ENCODE measurements at places on chromosomes 5 and 9. TPM values are rescaled to one million over a fixed set of nuclear protein-coding genes. Genes with fewer than 3 reads are reported as not detected.

The MCC gene
- 79.3 TPM for total RNA-seq

GRCh38 chr5:82863266-82863665, 213.9 kb downstream of the TMEM167A start:
- DNase-seq: no peak

The TEX48 gene
- total RNA-seq: not detected

GRCh38 chr9:31774571-31774970, 609.9 kb upstream of the ACO1 start:
- DNase-seq: no peak

The C9 gene
- total RNA-seq: not detected

DNA sequence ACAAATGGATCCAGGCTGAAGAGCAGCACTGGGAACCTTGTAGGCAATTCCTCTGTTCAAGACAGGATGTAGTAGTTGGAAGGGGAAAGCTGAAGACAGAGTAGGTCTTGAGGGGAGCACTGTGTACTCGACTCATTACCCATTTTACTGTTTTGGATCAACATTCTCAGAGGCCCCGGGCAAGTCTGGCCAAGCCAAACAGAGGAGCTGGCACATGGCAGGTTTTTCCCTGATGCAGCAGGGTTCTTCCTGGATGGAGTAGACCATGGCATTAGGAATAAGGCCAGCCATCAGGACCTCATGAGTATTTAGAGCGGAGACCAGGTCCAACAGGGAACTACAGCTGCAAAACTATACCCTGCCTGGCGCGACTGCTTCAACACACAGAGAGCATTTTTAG, 4.4 kb downstream of the SVEP1 start:
- DNase-seq: no peak

GRCh38 chr9:86485359-86485758, 131.1 kb upstream of the TUT7 start:
- no peak for DNase-seq

DNA sequence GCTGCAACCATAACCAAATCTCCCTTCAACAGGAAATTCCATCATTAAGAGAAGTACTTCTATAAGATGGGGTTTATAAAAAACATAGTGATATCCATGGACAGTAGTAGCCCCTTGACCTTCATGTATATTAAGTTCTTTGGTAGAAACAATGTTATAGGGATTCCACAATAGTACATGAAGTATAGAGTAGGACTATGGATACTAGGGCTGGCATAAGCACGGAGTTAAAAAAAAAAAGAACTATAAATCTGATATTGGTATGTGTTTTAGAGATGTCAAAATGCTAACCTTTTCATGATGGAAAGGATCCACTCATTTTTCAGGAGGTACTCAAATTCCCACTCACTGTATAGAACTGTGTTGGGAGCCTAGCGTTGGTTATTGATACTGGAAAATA, 337.6 kb downstream of the FGF10 start:
- no peak for DNase-seq

- DNase-seq: no peak
These were observed 26.7 kb downstream of the LNPEP start for GRCh38 chr5:96962540-96962991.

DNA sequence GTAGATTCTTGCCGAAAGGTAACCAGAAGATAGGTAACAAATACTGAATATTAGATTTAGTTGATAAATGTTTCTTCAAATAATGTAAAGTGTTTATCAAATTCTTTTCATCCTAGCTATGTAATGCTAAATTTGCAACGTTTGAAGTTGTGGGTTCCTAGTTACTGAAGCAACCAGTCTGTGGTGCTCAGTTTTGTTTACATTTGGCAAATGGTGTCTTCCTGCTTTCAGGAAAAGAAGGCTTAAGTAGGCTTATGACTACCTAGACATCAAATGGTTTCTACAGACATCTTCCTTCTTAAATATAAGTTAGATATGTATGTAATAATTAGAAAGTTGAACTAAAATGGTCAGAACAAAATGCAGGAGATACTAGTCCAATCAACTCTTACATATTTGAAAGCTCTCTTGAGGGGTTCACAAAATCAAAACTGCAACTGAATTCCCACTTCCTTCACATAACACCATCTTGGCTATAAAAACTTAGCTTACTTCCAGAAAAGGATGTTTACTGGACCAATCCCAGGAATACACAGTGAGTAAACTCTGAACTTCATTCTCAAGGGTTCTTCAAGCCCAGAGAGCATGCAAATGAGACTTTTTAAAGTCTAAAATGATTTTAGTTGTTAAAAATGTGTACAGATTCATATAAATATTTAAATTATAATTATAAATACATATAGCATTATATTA, 125.7 kb upstream of the ITGA1 start:
- DNase-seq: no peak

The TGFBR1 gene
- total RNA-seq: 14.8 TPM

DNA sequence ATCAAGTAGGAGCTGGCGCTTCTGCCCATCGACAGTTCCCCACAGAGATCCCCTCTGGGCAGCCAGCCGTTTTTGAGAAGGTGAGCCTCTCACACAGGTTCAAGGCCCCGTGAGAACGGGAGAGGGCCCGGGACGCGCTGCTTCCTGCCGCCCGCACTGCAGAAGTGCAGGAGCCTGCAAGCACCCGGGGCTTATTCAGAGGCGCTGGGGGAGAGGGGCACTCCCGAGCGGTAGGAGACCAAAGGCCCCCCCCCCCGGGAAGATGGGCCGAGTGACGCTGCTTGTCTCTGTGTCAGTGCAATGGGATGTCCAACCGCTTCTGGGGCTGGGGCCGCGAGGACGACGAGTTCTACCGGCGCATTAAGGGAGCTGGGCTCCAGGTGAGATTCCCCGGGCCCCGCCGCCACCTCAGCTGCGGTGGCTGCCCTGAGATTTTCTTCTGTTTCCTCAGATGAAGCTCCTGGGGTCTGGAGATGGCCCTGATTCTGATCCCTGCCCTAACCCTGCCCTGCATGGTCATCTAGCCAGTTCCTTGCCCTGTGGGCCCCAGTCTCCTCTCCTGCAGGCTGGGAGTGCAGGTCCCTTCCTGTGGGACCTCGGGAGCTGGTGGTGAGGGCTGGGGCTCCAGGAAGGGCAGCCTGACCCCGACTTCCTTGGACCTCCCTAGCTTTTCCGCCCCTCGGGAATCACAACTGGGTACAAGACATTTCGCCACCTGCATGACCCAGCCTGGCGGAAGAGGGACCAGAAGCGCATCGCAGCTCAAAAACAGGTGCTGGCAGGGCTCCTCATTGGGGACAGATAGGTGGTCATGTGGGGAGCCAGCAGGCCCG, 8.5 kb downstream of the B4GALT7 start:
- no peak for DNase-seq

DNA sequence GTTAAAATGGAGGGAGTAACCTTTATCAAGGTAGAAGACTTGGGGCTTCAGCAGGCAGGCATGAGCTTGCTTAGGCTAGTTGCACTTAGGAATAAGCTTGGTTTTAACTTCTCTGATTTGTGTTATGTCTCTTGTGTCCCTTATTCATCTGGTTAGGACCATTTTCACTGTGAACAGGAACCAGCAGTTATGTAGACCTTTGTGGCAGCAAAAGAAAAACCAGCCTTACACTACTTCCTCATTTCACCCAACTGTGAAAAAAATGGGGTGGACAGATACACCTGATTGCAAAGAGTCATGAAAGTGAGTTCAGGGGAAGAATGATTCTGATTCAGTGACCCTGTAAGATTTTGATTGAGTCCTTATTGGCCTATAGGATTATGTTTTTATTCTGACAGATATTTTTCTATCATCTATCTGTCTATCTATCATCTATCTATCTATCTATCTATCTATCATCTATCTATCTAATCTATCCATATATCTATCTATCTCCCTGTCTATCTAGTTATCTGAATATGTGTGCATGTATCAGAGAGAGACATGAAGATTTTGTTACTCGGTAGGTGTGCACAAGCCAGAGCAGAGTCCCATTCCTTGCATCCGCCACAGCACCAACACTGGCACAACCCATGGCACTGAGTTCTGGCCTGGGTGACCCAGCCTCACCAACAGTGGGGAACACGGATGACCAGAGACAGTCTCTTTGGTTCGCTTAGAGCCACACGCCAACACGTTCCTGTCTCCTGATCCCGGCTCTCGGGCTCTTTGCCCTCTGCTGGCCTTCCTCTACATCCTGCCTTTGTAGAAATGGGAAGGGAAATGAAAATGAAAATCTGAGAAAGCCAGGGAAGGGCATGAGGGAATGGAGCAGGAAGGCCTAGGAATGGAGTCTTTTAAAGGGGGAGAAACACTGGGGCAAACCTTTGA, 1.3 kb upstream of the ZNF366 start:
- no peak for DNase-seq

- no peak for DNase-seq
These were observed 38.4 kb downstream of the RCL1 start for GRCh38 chr9:4831119-4831518.

The SPATA31E1 gene
- not detected for total RNA-seq

DNA sequence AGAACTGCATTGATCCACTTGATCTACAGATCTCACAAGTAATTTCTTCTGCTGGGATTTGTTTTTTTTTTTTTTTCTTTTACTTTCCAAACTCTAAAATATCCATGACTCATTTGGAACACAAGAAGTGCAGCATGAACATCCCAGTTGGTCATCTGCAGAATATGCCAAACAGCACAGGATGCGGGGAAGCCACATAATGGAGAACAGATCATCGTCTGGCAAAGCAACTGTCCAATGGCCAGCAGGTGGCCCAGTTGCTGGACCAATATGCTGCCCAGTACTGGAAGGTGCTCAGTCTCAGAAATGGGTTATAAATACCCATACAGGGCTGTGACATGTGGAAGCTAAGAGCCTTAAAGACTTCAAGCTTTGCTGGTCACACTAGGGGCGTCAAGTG, 221.3 kb upstream of the TAS2R1 start:
- DNase-seq: no peak

The PCDHGB5 gene
- total RNA-seq: 13.3 TPM

GRCh38 chr5:41508186-41508585, 2.2 kb downstream of the PLCXD3 start:
- DNase-seq: no peak

GRCh38 chr9:126661521-126662251, 48.0 kb downstream of the LMX1B start:
- no peak for DNase-seq

- DNase-seq: no peak
These were observed 285.8 kb upstream of the MEF2C start for GRCh38 chr5:89168766-89169165.

GRCh38 chr9:104386425-104387069, 117.5 kb upstream of the OR13F1 start:
- no peak for DNase-seq

The WNT8A gene
- not detected for total RNA-seq

DNA sequence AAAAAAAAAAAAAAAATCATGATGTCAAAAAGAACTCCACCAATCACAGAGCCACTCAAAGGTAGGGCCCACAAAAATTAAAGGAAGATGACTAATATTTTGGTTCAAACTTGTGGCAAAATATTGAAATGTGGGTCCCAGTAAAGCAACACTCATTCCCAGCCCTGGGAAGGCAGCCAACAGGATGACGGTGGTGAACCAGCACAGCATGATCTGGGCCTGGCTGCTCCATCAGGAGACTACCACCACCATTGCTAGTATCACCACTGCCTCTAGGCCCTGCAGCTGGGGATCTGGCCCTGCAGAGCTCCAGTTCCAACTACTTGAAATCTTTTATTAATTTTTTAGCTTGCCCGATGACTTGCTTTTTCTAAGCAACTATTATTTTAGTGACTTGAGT, 206.8 kb upstream of the ITGA1 start:
- no peak for DNase-seq

GRCh38 chr9:84851935-84852585, 182.5 kb downstream of the NTRK2 start:
- DNase-seq: no peak

DNA sequence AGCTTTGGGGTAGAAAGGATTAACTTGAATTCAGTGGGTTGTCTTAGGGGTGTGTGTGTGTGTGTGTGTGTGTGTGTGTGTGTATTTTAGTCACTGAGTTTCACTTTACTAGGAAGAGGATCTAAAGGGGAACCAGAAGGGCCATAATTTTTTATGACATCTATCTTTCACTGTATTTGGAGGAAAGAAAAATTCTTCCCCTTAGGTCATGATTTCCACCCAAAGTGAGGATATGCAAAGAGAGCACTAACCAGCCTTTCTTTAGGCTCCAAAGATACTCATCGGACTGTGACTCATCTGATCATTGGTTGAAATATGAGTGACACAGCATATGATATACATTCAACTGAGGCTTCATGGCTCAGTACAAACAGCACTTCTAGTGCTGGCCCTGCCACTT, 75.2 kb upstream of the RASGRF2 start:
- no peak for DNase-seq

The SPINK7 gene
- total RNA-seq: 4.8 TPM

Measured in suprapubic skin (tissue), 4 donors.